Ovary (tissue), 10 donors: ENCODE measurements at places on chromosomes 4 and X. TPM values are rescaled to one million over a fixed set of nuclear protein-coding genes. Genes with fewer than 3 reads are reported as not detected.
A peak's percentile ranks its signal among the peaks of the same experiment; 100 is the strongest.

DNA sequence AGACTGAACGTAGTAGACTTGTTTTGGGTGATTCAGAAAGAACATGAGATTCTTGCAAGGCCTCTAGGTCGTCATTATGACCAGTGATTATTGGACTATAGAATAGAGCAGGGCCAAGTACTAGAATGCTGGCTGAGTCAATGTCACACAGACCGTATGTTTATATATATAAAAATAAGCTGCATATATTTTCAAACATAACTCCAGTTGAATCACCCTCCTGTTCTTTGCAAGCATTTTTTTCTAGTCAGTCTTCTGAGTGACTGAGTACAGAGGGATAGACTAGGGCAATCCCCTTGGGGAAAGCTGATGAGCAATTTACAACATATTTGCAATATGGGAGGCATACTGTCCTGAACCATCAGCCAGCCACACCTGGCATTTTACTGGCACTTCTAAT, 48.4 kb upstream of the PRPS1 start:
- no peak for DNase-seq

- no peak for DNase-seq
Measured at GRCh38 chr4:1058198-1058996, 47.0 kb downstream of the FGFRL1 start.

DNA sequence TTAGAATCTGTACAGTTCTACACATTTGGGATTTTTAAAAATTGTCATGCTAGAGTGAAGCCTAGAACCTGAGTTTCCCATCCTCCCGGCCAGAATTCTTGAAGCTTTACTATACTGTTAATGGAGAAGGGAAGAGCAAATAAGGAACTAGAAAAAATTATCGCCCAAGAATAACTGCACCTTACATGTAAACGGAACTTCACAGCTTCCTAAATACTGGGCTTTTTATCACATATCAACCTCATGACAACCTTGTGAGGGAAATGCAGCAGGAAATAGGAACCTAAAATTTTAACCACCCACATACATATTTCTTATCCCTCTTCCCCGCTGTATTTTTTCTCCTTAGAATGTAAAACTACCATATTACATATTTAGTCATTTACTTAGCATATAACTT, 19.3 kb downstream of the ARHGEF9 start:
- DNase-seq: no peak

GRCh38 chrX:53125506-53125905, 31.6 kb downstream of the KANTR start:
- no peak for DNase-seq

DNA sequence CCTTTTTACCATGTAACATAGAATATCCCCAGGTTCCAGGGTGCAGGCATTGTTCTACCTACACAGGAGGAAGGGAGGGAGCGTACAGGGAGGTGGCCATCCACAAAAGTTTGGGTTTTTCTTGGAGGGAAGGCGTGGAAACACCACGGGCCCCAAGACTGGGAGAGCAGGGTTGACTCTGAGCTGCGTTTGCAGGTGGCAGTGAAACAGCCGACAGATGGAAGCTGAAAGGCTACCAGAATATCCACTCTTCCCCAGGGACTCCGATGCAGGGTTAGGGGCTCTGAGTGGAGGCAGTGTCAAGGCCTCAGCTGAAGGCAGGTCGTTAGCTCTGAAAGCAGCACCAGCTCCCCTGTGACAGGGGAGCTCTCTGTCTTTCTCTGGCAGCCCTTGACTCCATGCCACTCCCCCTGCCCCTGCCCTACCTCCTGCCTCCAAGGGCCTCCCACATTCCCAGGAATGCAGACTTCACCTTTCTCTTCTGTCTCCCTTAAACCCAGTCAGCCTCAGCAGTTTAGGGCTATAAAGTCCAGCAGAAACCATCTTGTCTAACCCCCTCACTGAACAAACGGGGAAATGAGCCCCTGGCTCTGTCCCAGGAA, 14.0 kb upstream of the GLOD5 start:
- no peak for DNase-seq

DNA sequence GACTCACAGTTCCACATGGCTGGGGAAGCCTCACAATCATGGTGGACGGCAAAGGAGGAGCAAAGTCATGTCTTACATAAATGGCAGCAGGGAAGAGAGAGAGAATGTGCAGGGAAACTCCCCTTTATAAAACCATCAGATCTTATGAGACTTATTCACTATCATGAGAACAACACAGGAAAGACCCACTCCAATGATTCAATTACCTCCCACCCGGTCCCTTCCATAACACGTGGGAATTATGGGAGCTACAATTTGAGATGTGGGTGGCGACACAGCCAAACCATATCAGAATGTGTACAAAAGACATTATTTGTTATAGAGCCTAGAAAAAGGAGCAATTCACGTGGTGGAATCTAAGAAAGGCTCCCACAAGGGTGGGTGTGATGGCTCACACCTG, 10.8 kb upstream of the HERC6 start:
- no peak for DNase-seq

DNA sequence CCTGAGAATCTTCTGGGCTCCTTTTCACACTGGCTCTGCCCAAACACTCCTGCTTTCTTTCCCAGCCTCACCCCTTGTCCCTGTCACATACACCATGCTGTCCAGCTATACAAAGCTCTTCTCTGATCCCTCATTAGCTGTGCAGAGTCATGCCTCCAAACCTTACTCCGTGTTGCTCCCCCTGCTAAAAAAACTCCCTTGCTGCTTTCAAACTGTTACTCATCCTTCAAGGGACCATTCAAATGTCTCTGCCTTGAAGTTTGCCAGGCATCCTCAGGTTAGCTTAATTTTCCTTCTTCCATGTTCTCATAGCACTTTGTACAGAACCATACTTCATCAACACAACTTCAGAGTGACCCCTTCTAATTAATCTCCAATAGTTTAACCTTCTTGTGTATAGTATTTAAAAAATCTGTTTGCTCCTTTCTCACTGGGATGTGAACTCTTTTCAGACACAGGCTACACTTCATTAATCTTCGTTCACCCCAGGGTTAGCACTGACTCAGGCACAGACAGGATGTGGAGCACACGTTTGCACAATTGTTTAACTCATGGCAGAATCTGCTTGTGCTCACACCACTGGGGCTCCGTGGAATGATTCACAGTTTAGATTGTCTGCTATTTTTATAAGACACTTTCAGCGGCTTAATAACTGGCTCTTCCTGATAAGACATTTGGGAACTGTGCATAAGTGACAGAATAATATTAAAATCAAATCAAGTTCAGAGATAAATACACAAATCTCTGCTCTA, 21.4 kb upstream of the SEL1L3 start:
- DNase-seq: no peak

- peak; percentile 30 for DNase-seq
Measured at GRCh38 chrX:84187533-84188319, at the start of gene RPS6KA6. TSS of gene RPS6KA6 (minus strand) at chrX:84188199. CDS start at chrX:84187899, 300 bp downstream.

- DNase-seq: no peak
Measured at GRCh38 chrX:86171366-86171765, 23.1 kb downstream of the DACH2 start.

DNA sequence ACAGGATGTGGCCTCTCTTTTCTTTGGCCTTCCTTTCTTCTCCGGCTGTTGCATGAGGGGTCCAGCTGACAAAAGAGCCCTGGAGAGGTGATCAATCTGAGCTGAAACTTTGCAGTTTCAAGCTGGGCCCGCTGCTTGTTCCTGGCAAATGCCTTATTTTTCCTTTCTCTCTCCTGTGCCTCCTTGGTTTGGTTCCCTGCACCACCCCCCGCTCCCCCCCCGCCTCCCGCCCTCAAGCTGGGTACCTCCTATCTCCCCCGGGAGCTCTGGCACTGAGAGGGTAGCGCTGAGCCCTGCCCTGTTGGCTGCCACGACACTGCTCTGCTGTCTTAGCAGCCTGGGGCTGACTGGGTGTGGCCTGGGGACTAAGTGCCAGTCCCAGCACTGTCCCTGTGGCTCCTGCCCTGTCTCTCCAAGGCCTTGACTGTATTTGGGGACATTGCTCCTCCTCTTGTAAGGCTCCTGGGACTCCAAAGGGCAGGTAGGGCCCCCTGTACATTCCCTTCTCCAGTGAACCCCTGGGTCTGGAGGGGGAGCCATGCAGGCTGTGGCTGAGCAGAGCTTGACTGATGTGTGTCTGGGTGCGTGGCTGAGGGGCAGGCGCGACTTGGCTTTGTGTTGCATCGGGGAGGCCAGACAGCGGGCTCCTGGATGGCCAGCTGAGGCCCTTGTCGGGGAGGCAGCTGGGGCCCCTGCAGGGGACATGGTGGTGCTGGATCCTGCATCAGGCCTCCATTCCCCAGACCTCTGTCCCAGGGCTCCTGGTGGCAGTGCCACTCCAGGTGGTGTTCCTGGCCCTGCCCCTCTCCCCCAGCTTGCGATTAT, 1.1 kb downstream of the PLXNA3 start:
- no peak for DNase-seq

DNA sequence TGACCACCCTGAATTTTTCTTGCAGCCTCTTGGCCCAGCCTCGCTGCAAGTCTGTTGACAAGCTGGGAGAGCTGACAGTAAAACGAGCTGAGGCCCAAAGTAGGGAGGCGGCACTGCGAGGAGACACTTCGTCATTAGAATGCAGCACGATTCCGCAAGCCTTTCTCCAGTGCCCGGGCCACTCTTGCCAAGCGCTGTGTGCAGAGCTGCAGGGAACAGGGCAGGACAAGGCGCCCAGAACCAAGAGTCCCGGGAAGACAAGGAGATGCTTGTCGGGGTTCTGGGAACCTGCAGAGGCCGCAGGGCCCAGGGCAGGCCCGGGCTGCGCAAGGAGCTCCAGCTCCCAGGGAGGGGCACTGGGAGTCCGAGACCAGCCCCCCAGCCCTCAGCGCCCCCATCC, 187.1 kb downstream of the BCOR start:
- no peak for DNase-seq

GRCh38 chr4:25477221-25477620, 100.2 kb downstream of the ANAPC4 start:
- DNase-seq: no peak

GRCh38 chr4:26197018-26197779, 123.6 kb upstream of the RBPJ start:
- DNase-seq: no peak

The MAGEB3 gene
- polyA plus RNA-seq: not detected

The REELD1 gene
- polyA plus RNA-seq: not detected

The SHOX gene
- not detected for polyA plus RNA-seq

The HERC5 gene
- polyA plus RNA-seq: 14.0 TPM

The APLN gene
- polyA plus RNA-seq: 1.3 TPM

The ADAM29 gene
- polyA plus RNA-seq: not detected

The NLGN4X gene
- polyA plus RNA-seq: 30.2 TPM

The CXCR3 gene
- not detected for polyA plus RNA-seq

The PUDP gene
- 7.0 TPM for polyA plus RNA-seq

The MAGEB2 gene
- 0.27 TPM for polyA plus RNA-seq

The USP17L22 gene
- polyA plus RNA-seq: not detected
